ENCODE measurements at places on chromosomes 4 and X. TPM values are rescaled to one million over a fixed set of nuclear protein-coding genes. Genes with fewer than 3 reads are reported as not detected.

The NXF2B gene
- total RNA-seq = not detected

The DDIT4L gene
- total RNA-seq = 9.2 TPM

The TLL1 gene
- under 0.01 TPM for total RNA-seq

The NAP1L3 gene
- total RNA-seq = 7.1 TPM

The HSFX3 gene
- total RNA-seq = not detected

The SEPSECS gene
- total RNA-seq = 8.2 TPM

The EXOSC9 gene
- 96.1 TPM for total RNA-seq

The SHROOM4 gene
- 0.62 TPM for total RNA-seq

The KLHL15 gene
- 8.9 TPM for total RNA-seq

The PFKFB1 gene
- not detected for total RNA-seq

The SLC9B1 gene
- 0.87 TPM for total RNA-seq

The KLHL2 gene
- total RNA-seq = 28.4 TPM

The IL2RG gene
- total RNA-seq = not detected

The SMARCA1 gene
- 65.7 TPM for total RNA-seq

The PRMT9 gene
- 12.7 TPM for total RNA-seq

The ADGRG4 gene
- not detected for total RNA-seq

The PRRG1 gene
- 7.7 TPM for total RNA-seq

The DRD5 gene
- total RNA-seq = not detected

The GYG2 gene
- total RNA-seq = 2.4 TPM

The TRIM2 gene
- total RNA-seq = 68.0 TPM

The FAM9C gene
- 0.12 TPM for total RNA-seq

The GPR173 gene
- 3.1 TPM for total RNA-seq

The CENPVL2 gene
- not detected for total RNA-seq

The AREG gene
- total RNA-seq = 0.11 TPM

The UGT2B10 gene
- total RNA-seq = not detected

The GLRA3 gene
- total RNA-seq = under 0.01 TPM

The MUC7 gene
- total RNA-seq = not detected

The DCX gene
- not detected for total RNA-seq

The UBA6 gene
- total RNA-seq = 183 TPM

The ATP2B3 gene
- total RNA-seq = under 0.01 TPM

The BST1 gene
- total RNA-seq = 3.1 TPM

The GABRG1 gene
- total RNA-seq = not detected

The CWH43 gene
- total RNA-seq = 0.12 TPM

The SMIM43 gene
- total RNA-seq = 0.89 TPM

The GPM6B gene
- total RNA-seq = 8.1 TPM

The ANXA3 gene
- total RNA-seq = 4.3 TPM

The MAGEA10 gene
- total RNA-seq = not detected

The RASL11B gene
- total RNA-seq = not detected

The SPON2 gene
- total RNA-seq = 281 TPM

The MAB21L2 gene
- 0.12 TPM for total RNA-seq

The PTTG2 gene
- total RNA-seq = 0.37 TPM

The HTN3 gene
- total RNA-seq = not detected

The FRAS1 gene
- total RNA-seq = 1.3 TPM

The ADAM29 gene
- not detected for total RNA-seq

The FAT4 gene
- total RNA-seq = 9.9 TPM

The TMPRSS11B gene
- total RNA-seq = not detected

The NOX1 gene
- not detected for total RNA-seq

The ZMAT1 gene
- total RNA-seq = 0.66 TPM

The NEXMIF gene
- under 0.01 TPM for total RNA-seq

The ZRSR2 gene
- total RNA-seq = 6.1 TPM

The GUCY1A1 gene
- 0.11 TPM for total RNA-seq

Data from uterine smooth muscle cell (primary cell).